Thyroid gland (tissue), 4 donors: ENCODE measurements at places on chromosomes 7 and 10. TPM values are rescaled to one million over a fixed set of nuclear protein-coding genes. Genes with fewer than 3 reads are reported as not detected.

THNSL1 gene
- total RNA-seq, result 9.7 TPM

SYT15B gene
- total RNA-seq, result 4.6 TPM

HPSE2 gene
- total RNA-seq, result not detected

FBXO24 gene
- total RNA-seq, result 0.88 TPM

SCIN gene
- 8.4 TPM for total RNA-seq

LRIT1 gene
- not detected for total RNA-seq
